ENCODE measurements at places on chromosomes 16 and 17. TPM values are rescaled to one million over a fixed set of nuclear protein-coding genes. Genes with fewer than 3 reads are reported as not detected.

AIPL1 gene
- not detected for total RNA-seq

DNA sequence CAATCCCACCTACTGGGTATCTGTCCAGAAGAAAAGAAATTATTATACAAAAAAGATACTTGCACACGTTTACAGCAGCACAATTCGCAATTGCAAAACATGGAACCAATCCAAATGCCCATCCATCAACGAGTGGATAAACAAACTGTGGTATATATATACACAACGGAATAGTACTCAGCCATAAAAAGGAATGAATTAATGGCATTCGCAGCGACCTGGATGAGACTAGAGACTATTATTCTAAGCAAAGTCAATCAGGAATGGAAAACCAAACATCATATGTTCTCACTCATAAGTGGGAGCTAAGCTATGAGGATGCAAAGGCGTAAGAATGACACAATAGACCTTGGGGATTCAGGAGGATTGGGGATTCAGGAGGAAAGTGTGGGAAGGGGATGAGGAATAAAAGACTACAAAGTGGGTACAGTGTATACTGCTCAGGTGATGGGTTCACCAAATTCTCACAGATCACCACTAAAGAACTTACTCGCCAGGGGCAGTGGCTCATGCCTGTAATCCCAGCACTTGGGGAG, 21.0 kb downstream of the CNOT1 start:
- H3K4me3 ChIP-seq = no peak overlapping the region
- H3K27ac ChIP-seq = no peak overlapping the region
- peaks cover 40% of the 10 kb centered on the region for H3K36me3 ChIP-seq
- no peak for DNase-seq

DNA sequence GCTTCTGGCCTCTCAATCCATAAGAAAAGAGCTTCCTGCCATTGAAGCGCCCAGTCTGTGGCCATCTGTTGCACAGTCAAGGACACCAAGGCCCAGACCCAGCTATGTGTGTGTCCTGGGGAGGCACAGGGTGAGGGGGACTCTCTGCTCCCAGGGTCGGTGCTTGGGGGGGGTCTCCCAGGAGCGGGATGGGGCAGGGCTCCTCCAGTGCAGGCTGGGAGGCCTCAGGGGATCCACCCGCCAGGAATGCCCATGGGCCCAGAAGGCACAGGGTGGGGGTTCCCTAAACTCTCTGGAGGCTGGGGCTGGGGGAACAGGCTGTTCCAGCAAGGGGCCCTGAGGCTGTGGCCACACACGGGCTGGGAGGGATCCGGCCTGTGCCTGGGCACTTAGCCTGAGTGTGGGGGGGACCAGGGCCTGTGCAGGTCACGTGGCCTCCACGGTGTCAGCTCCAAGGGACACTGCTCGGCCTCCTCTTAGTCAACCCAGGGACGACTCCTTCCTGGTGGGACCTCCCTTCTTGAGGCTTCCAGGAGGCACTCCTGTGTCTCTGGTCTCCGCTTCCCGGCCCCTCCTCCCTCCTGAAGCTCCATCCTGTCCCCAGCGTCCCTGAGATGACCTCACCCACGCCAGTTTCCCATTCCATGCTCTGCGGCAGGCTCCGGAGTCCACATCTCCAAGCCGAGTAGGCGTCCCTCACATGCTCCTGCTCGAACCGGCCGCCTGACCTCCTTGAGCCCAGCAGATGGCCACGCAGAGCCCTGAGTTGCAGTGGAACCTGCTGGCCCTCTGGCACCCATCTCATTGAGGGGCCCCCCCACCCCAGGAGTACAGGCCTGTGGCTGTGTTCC, 23.1 kb upstream of the BAHCC1 start:
- no peak for DNase-seq
- H3K27ac ChIP-seq = no peak overlapping the region
- H3K36me3 ChIP-seq = no peaks in the 10 kb centered on the region
- H3K4me1 ChIP-seq = no peaks in the 10 kb centered on the region
- H3K4me3 ChIP-seq = no peak overlapping the region
- H3K27me3 ChIP-seq = no peaks in the 10 kb centered on the region

DNA sequence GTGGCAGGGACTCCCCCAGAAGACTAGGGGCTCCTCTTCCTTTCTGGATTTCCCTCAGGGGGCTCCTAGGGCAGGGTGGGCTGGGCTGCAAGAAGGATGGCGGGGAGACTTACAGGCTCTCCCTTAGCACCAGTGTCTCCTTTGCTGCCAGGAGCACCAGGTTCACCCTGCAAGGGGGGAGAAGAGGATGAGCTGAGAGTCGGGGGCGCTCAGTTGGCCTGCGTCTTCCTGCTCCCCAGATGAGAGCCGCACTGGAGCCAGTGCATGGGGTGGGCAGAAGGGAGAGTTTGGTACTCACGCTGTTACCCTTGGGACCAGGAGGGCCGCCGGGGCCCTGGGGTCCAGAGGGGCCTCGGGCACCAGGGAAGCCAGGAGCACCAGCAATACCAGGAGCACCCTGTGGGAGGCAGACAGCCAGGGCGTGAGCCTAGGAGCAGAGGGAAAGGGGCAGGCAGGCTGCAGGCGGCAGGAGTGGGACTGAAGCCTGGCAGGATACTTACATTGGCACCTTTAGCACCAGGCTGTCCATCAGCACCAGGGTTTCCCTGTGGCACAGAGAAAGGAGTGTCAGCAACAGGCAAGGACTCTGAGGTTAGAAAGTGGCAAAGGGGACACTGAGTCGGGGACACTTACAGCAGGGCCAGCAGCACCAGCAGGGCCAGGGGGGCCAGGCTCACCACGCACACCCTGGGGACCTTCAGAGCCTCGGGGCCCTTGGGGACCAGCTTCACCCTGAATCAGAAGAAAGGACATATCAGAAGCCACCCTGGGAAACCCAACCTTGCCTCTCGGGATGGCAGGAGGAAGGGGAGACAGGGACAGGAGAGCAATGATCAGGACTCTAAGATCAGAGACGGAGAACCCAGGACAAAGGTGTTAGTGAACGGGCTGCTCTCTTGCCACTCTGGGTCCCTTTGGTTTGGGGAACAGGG, 6.2 kb downstream of the COL1A1 start:
- H3K27ac ChIP-seq = no peak overlapping the region
- H3K27me3 ChIP-seq = peaks cover 20% of the 10 kb centered on the region
- H3K4me3 ChIP-seq = no peak overlapping the region
- H3K4me1 ChIP-seq = peaks cover 12% of the 10 kb centered on the region

SPIRE2 gene
- 1.6 TPM for total RNA-seq

DNA sequence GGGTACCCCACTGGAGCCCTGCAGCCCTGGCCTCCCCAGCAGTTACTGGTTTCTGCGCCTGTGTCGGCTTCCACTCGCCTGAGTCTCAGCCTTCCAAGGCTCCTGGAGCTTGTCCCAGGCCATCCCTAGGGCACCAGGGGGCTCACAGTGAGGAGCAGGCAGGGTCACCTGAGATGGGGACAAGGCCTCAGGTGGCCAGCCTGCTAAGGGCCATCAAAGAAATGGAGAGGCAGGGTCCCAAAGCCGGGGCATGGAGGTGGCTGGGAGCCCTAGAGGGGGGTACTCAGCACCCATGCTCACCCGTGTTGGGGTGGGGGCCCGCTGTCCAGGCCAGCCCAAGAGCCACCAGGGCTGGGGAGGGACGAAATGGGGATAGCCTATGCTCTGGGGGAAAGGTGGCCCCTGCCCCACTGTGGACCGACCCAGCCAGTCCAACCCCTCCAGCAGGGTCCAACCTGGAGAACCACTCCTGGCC, 1.3 kb downstream of the FASN start:
- H3K27ac ChIP-seq = peak overlapping the region; percentile 66
- H3K4me3 ChIP-seq = peak overlapping the region; percentile 74
- H3K4me1 ChIP-seq = peaks cover 24% of the 10 kb centered on the region
- peaks cover 13% of the 10 kb centered on the region for H3K36me3 ChIP-seq
- no peaks in the 10 kb centered on the region for H3K27me3 ChIP-seq
- DNase-seq = no peak

MRPL10 gene
- 91.5 TPM for total RNA-seq

CCDC102A gene
- 9.1 TPM for total RNA-seq

KRTAP3-1 gene
- not detected for total RNA-seq

DNA sequence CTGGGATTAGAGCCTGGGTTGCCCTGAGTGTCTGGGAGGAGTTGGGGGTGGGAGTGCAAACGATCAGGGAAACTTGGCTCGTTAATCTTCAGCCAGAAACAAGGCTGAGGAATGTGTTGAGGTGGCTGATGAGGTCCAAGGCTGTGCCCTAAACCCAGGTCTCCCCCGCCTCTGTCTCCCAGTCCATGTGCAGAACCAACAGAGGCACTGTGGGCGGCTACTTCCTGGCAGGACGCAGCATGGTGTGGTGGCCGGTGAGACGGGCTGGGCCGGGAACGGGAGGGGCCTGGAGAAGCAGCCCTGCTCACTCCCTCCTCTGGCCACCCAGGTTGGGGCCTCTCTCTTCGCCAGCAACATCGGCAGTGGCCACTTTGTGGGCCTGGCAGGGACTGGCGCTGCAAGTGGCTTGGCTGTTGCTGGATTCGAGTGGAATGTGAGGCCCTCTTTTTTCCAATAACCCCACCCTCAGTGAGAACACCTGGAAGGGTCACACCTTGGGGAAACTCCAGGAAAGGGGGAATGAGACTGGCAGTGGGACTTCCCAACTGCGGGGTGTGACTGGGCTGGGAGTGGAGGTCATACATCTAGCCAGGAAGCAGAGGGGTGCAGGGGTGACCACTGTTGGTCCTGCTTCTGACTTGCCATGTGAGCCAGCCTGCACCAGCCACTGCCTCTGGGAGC, 1.7 kb downstream of the SLC5A2 start:
- H3K4me1 ChIP-seq = peaks cover 12% of the 10 kb centered on the region
- no peak for DNase-seq
- H3K27ac ChIP-seq = no peak overlapping the region
- no peaks in the 10 kb centered on the region for H3K36me3 ChIP-seq
- no peak overlapping the region for H3K4me3 ChIP-seq

- H3K27ac ChIP-seq = no peak overlapping the region
- peaks cover 4% of the 10 kb centered on the region for H3K4me1 ChIP-seq
- H3K36me3 ChIP-seq = peaks cover 48% of the 10 kb centered on the region
Measured at GRCh38 chr17:47604598-47604927, 45.2 kb upstream of the KPNB1 start.

DNA sequence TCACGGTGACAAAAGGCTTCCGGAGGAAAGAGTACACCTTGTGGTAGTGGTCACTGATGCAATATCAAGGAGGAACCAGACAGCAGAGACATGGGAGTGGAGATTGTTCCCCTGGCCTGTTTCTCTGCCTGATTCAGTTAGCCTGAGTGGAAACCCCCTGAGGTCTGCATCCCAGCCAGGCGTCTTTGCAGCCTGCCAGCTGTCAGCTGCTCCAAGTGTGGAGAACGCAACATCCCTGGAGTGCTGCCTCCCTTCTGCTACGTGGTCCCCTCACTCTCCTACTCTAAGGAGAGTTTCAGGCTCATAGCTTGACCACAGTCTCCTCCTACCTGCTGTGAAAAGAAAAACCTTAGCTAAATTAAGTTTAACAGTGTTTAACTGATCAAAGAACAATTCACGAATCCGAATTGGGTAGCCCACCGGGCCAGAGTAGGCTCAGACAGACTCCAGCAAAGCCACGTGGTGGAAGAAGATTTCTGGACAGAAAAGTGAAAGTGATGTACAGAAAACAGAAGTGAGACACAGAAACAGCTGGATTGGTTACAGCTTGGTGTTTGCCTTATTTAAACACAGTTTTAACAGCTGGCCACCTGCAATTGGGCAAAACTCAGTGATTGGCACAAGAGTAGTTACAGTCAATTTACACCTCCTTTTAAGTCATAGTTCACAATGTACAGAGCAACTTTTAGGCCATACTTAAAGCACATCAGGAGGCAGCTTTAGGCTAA, 188.6 kb downstream of the DNAH9 start:
- H3K4me3 ChIP-seq = no peak overlapping the region
- no peak overlapping the region for H3K27ac ChIP-seq
- no peaks in the 10 kb centered on the region for H3K27me3 ChIP-seq

TENT4B gene
- total RNA-seq = 17.5 TPM

DNA sequence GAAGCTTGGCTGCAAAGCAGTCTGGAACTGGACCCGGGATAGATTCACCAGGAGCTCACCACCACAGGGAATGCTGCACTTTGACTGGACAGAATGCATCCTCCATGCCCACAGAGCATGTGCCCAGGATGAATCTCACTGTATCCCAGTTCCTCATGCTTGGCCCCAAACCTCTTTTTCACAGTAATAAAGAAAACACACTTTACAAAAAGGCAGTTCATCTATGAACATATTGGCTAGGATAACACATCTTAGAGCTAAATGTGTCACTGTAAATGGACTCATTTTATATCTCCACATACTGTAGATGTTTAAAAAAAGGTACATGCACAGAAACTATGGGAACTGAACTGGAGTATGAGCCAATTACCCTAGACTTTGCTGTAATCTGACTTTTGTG, 266.9 kb downstream of the TOX3 start:
- H3K4me3 ChIP-seq = no peak overlapping the region
- no peak overlapping the region for H3K27ac ChIP-seq
- no peaks in the 10 kb centered on the region for H3K27me3 ChIP-seq
- H3K4me1 ChIP-seq = no peaks in the 10 kb centered on the region
- H3K36me3 ChIP-seq = no peaks in the 10 kb centered on the region

DNA sequence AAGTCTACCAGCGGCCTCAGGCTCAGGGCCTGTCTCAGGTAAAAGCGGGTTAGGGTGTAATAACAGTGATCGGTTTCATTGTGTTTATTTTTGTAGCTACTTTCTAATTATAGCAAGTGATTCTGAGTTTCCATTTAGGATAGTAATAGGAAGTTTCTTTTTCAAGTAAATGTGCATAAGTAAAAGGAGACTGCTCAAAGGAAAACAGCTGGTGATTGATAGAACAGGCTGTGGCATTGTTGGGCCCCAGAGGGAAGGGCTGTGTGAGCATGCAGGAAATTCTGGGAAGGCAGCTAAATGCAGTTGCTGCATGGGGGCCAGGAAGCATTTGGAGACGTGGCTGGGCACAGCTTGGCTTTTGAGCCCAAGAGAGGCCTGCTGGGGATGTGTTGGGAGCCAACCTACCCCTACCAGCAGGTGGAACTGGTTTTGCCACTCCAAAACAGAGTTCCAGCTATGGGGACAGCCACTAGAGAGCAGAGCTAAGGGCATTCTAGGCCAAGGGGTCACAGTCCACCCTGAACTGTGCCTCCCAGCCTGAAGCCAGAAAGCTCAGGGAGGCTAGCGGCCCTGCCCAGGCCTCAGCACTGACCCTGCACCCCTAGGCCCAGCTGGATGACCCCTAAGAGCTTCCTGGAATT, 12.6 kb downstream of the SNX20 start:
- H3K27me3 ChIP-seq = no peaks in the 10 kb centered on the region
- H3K4me1 ChIP-seq = peaks cover 56% of the 10 kb centered on the region
- H3K36me3 ChIP-seq = peaks cover 68% of the 10 kb centered on the region
- no peak for DNase-seq
- H3K4me3 ChIP-seq = no peak overlapping the region
- peak overlapping the region; percentile 94 for H3K27ac ChIP-seq

ABCA10 gene
- 1.1 TPM for total RNA-seq

- H3K27ac ChIP-seq = no peak overlapping the region
- peaks cover 48% of the 10 kb centered on the region for H3K27me3 ChIP-seq
- no peak for DNase-seq
- H3K4me3 ChIP-seq = no peak overlapping the region
Measured at GRCh38 chr17:46977348-46977747, 1.7 kb downstream of the RPRML start.

- H3K27me3 ChIP-seq = no peaks in the 10 kb centered on the region
- H3K36me3 ChIP-seq = peaks cover 2% of the 10 kb centered on the region
- no peak overlapping the region for H3K27ac ChIP-seq
Measured at GRCh38 chr17:57666946-57667345, 78.2 kb downstream of the CCDC182 start.

GRCh38 chr16:54813778-54814177, 116.9 kb upstream of the IRX5 start:
- DNase-seq = no peak
- H3K36me3 ChIP-seq = no peaks in the 10 kb centered on the region
- no peaks in the 10 kb centered on the region for H3K4me1 ChIP-seq
- no peaks in the 10 kb centered on the region for H3K27me3 ChIP-seq

GRCh38 chr17:42111871-42112551, 503 bp downstream of the DHX58 start:
- H3K36me3 ChIP-seq = peaks cover 55% of the 10 kb centered on the region
- peak overlapping the region; percentile 98 for H3K27ac ChIP-seq
- peak; percentile 53 for DNase-seq
- peak overlapping the region; percentile 91 for H3K4me3 ChIP-seq

Data from activated CD4-positive, alpha-beta memory T cell treated with anti-CD3 and anti-CD28 coated beads, Interleukin-2, amount 10 ng/mL, durations not matched to agents 7 days and 5 days (primary cell).